ENCODE measurements at places on chromosomes 2 and 18.

- DNase-seq, result no peak
These were observed 890.7 kb upstream of the CELF4 start for GRCh38 chr18:38456253-38456652.

DNA sequence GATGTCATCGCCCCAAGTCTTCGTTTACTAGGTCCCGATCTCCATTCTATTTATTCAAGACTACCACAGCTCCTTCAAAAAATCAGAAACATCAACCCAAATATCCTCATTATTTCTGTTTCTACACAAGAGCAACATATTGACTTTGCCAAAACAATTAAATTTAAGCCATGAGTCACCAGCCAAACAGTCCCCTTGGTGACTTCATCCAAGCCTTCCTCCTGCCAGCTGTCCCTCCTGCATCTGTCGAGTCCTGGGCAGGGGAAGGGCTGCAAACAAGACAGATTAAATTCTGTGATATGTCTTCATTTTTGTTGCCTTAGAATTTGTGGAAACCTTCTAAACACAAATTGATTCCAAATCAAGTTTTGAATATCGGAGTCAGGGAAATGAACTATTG is 110.3 kb downstream of the SP3 start:
- DNase-seq, result no peak

DNA sequence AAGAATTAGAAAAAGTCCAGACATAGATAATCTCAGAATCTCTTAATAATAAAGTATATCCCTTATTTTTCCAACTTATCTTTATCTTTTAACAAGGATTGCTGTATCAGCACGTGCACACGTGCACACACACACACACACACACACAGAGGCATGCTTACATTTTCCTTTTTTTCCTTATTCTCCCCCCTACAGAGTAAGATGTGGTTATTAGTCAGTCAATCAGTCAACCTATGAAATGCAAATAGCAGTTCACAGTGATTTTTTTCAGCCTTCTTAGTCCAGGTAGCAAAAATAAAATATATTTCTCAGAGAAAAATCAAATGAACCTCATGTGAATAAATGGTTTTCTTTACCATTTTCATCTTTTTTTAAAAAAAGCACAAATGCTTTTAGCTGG is 506.2 kb upstream of the SLC39A10 start:
- no peak for DNase-seq

DNA sequence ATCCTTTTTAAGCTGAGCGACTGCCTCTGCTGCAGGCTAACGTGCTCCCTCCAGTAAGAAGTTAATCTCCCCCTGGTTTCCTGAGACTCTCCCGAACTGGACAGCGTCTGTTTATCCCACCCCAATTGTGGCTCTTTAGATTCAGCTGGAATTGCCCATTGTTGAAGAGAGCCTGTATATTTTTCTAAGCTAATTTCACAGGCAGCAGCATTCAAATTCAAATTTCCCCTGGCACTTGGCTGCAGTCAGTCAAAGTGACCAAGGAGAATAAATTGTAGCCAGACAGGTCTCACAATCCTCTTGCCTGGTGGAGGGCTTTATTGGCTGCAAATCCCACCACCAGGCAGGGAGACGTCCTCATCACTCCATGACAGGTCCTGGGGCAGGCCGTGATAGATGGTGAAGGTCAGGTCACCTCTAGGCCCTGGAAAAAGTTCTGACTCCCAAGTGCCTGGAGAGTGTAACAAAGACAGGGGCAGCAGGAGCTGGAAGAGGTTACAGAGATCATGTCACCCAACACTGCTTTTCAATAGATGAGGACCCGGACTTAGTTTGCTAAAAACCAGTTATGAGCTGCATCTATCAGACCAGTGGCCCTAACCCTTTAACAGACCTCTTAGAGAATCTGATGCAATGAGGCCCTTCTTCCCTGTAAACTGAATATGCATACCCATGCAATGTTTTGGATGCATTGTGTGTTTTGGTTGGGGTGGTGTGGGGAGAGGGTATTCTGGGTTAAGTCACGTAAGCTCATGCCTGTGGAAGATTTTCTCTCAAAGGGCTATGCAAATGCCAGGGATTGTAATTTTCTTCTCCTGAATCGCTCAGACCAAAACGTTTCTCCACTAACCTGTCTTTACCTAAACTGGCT is 32.3 kb upstream of the C18orf32 start:
- no peak for DNase-seq

DNA sequence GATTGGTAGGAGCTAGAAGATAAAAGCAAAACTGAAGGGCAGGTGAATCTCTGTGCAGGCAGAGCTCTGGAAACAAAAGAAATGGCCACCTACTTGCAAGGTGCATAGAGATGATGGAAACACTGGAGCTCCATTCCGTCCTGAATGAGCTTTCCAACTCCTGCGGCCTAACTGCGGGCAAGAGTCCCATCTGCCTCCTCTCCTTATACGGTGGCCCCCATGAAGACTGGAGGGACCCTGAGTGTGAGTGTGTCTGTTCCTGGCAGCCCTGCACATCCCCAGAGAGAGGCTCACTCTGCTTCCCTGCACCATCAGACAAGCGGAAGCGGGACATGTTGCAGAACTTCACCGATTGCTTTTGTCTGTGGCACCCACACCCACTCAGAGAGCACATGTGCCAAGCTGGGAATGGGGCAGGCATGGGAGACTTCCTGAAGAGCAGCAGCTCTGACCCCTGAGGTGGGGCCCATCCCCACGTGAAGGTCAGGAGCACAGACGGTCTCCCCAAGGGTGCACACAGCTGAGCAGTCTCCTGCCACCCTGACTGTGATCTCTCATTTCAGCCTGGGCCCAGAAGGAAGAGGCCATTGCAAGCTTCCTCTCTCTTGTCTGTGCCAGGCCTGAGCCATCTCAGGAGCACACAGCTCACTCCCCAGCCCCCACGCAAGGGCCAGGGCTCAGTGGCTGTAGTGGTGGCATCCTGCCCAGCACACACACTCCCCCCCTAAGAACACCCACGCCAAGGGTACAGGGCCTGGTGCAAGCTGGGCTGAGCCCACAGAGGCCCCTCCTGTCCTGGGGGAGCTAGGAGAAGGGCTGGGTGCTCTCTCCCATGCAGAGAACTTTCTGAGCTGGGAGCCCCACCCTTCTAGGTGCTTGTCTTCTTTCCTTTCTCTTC is 75.3 kb downstream of the STPG4 start:
- no peak for DNase-seq

DNA sequence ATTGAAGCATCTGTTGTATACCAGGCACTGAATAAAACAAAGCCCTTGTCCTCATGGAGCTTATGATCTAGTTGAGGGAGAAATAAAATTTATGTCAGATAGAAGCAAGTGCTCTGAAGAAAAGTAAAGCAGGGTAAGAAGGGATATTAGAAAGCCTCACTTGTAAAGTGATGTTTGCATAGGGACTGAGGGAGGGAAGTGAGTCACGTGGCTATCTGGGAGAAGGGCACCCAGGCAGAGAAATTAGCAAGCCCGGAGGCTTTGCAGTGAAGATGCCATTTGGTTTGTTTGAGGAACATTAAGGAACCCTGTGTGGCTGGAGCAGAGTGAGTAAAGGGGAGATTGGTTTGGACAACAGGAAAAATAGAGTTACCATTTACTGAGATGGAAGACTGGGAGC is 52.1 kb downstream of the RBBP8 start:
- DNase-seq, result no peak

DNA sequence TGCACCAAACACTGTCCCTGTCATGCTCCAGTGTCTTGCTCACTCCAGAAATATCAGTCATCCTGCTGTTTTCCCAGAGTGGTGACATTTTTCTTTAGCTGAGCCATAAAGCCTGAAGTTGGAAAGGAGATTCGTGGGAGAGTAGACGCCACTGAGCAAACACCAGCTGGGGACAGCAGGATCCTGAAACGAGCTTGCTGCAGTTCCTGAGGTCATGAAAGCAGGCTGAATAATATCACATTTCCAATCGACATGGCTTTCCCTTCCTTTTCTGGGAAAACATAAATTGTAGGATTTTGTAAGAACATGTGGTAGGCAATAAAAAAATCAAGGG is 276.4 kb downstream of the CDCA7 start:
- DNase-seq, result no peak

GRCh38 chr2:230179907-230180306 is 39.9 kb downstream of the SP110 start:
- DNase-seq, result no peak

- DNase-seq, result no peak
These were observed 89.0 kb downstream of the FAM117B start for GRCh38 chr2:202723746-202724145.

DNA sequence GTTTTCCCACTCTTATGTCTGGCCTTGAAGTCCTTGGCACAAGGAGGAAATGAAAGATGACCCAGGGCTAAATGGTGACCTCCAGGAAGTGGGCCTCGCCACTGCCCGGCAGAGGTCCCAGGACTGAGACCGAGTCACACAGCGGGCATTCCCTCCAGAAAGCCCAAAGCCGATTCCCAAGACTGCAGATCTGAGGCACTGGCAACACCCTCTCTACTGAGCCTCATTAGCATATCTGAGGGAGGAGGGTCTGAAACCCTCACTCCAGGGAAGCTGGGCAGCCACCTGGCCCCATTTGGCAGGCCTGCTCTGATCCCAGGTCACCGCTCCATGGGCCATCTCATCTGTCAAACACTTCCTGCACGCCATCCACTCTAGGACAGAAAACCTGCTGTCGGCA is 29.1 kb downstream of the FAM178B start:
- no peak for DNase-seq

DNA sequence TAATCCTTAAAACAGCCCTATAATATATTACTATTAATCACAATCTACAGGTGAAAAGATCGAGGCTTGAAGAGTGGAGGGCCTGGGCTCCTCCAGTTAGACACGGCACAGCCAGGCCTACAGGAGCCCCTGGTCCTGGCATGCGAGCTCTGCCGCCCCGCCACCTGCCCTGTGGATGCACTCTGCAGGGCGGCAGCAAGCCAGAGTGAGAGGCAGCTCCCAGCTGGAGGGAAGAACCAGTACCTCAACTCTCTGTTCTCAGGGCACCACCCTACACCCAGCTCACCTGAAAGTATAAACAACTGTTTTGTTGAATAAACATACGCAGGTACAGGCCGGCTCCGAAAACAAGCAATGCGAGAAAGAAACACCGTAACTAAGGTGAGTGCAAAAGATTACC is 34.6 kb downstream of the EIPR1 start:
- DNase-seq, result no peak

- no peak for DNase-seq
These were observed 109.8 kb downstream of the CCDC178 start for GRCh38 chr18:33330711-33331110.

- DNase-seq, result no peak
These were observed 6.7 kb downstream of the AOX1 start for GRCh38 chr2:200592406-200593075.

- no peak for DNase-seq
These were observed 15.0 kb downstream of the RAB27B start for GRCh38 chr18:54843314-54843713.

DNA sequence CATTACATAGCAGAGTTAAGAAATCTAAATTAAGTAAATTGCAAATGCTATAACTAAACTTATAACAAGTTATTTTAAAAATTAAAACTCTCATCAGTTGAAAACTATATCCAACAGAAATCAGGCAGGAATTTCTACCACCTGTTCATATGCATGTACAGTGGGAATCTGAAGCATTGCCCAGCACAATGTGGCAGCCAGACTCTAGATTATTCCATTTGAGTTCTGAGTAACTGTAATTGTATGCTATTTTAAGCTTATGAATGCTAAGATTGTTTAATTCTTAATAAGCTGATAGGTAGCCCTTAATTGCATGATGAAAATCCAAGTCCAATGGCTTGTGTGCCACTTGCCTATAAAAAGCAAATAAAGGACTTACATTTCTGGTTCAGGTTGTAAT is 834.5 kb upstream of the FSHR start:
- DNase-seq, result no peak

- no peak for DNase-seq
These were observed 87.7 kb downstream of the SH3YL1 start for GRCh38 chr2:175880-176820.

- DNase-seq, result no peak
These were observed 2.9 kb upstream of the REV1 start for GRCh38 chr2:99492721-99493120.

- no peak for DNase-seq
These were observed 10.8 kb upstream of the SDC1 start for GRCh38 chr2:20235655-20236305.

DNA sequence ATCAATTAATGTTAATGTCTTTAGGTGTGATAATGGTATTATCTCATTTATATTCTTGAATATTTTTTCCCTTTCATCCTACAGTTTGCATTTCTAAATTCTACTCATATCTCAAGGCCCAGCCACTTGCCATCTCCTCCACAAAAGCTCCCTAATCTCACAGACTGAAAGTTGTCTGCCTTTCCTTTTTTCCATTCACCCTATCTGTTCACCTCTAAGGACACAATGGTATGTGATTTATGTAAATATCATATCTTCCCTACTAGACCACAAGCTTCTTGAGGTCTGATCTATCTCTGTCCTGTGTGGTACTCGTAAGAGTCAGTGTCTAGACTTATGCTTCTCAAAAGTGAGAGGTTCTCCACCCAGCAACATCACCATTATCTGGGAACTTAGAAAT is 3.9 kb upstream of the SPC25 start:
- DNase-seq, result no peak

DNA sequence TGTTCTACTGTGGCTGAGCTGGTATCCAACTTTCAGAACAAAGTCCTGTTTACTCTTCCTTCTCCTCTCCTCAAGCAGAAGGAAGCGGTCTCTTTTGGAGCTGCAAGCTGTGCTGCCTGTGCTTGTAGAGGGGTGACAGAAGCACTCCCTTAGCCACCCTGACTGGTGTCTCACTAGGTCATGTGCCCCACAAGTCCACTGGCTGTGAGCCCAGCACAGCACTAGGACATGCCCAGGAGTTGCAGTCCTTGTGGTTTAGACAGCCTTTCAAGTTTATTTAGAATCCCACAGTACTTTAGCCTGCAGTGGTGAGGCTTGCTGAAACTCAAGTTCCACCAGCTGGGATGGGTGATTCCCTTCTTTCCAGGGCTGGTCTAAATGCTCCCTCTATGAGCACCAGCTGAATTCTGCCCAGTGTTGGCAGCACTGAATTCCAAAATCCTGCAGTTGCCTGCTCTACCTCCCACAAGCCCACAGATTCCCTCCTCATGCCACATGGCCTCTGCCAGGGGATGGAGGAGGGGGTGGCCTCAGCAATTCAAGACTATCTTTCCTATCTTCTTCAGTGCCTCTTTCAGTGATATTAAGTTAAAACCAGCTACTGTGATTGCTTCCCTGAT is 61.2 kb downstream of the CCDC85A start:
- no peak for DNase-seq

Data from NCI-H1105 (cell line).